Activated CD8-positive, alpha-beta memory T cell treated with anti-CD3 and anti-CD28 coated beads for 4 hours (primary cell): ENCODE measurements at places on chromosomes 4 and X.

- DNase-seq = no peak
Observed at GRCh38 chrX:13078739-13079444, 34.5 kb upstream of the FAM9C start.

- no peak for DNase-seq
Observed at GRCh38 chr4:4593596-4594284, 51.9 kb upstream of the STX18 start.

DNA sequence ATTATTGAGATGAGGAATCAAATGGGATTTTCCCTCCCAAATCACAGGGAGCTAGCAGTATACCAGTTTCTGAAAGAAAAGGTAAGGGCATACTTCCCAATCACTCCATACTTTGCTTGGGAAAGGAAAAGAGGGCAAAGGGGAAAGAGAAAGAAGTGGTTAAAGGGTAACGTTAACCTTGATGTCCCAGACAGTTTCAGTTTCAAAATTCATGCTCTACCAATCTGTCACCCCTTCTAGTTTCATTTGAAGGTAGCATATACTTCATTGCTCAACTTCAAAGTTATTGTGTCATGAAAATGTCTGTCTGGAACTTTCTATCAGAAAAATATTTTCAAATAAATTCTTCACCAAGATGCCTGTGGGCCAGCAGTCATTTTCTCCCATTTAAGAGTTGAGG is 16.0 kb downstream of the TNMD start:
- DNase-seq = no peak

DNA sequence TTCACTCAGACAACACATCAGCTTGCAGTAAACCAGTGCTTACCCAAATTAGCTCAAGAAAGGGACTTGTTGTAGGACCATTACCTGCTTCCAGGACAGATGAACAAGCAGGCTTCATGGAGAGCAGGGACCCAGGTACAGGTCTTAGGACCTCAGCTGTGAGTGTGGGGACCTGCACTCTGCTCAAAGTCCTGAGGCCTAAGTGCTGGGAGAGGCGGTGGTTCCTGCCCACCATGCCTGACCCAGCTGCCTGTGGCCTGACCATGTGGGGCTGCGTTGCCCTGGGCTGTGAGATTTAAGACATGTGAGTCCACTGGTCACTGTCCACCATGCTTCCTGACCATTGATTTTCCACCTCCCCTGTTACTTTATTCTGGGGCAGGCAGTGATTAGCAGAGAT is 140.2 kb downstream of the DCLK2 start:
- DNase-seq = no peak

DNA sequence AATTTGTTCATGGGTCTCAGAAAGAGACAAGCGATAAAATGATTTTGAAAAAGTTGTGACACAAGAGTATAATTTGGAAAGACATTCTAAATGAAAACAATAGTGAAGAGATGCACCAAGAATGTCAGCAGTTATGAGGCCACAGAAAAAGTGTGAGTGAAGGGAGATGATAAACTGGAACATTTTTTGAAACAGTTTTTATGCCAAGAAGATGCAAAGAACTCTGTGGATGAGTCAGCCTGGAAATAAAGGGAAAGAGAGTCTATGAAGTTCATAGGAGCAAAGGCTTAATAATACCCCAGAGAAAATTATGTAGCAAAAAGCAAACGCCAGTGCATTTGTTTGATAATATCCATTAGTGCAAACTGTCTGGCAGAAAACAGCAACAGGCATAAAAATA is 188.4 kb upstream of the TBC1D9 start:
- DNase-seq = no peak

GRCh38 chrX:9354918-9355317 is 109.9 kb upstream of the TBL1X start:
- DNase-seq = no peak

DNA sequence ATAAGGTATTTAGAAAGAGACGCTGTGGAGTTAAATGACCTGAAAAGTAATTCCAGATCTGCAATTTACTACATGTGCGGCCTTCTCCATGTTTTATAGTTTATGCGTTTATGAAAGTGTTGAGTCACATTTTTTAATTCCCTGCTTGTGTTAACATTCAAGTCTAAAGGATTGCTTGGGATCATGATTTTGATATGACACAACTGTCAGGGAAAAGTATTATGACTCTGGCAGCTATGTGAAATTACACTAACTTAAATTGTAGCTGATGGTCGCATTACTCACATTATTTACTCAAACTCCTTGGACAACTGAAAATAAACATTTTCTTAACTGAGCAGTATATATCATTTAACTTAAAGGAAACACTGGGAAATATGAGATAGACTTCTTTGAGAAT is 14.3 kb upstream of the GABRB1 start:
- no peak for DNase-seq

GRCh38 chr4:185235843-185236503 is 26.6 kb downstream of the SNX25 start:
- no peak for DNase-seq

GRCh38 chrX:16177260-16177659 is 10.0 kb downstream of the MAGEB17 start:
- no peak for DNase-seq
